Bronchial smooth muscle cell (primary cell): ENCODE measurements at places on chromosomes 11 and 22. TPM values are rescaled to one million over a fixed set of nuclear protein-coding genes. Genes with fewer than 3 reads are reported as not detected.

SYTL2 gene
- 9.2 and 42.7 TPM in 2 replicates for total RNA-seq

SCGB1C1 gene
- total RNA-seq = not detected in 2 replicates

RAB38 gene
- 0.60 and 1.1 TPM in 2 replicates for total RNA-seq

SHISAL1 gene
- 1.6 and 5.8 TPM in 2 replicates for total RNA-seq

KIF18A gene
- total RNA-seq = 3.9 and 5.2 TPM in 2 replicates
